ENCODE measurements at places on chromosomes 2 and 18. TPM values are rescaled to one million over a fixed set of nuclear protein-coding genes. Genes with fewer than 3 reads are reported as not detected.

GRCh38 chr2:202261531-202261930 is 4.0 kb upstream of the NOP58 start:
- no peak for DNase-seq

Gene PPP1R1C
- total RNA-seq: not detected

GRCh38 chr2:33632831-33633230 is 33.7 kb upstream of the FAM98A start:
- DNase-seq: no peak

Gene MTCL1
- 0.38 TPM for total RNA-seq

Gene EFR3B
- total RNA-seq: 0.98 TPM

DNA sequence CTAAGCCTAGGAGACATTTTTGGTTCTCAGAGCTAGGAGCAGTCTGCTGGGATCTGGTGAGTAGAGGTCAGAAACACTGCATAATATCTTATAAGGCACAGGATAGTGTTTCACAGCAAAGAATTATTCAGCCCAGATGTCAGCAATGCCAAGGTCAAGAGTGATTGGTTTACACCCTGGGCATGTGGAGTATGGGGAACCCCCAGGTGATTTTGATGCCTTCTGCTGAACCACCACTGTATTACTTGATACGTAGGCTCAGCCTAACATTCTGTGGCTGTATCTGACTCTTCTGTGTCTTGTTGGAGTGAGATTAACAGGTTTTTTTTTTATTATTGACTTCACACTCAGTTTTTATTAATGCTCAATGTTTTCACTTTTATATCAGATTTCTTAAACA is 6.0 kb downstream of the DDX18 start:
- DNase-seq: peak; percentile 65

GRCh38 chr2:26172871-26173775 is at the start of gene GAREM2:
GAREM2 (plus strand) TSS chr2:26173088; CDS start chr2:26173221, 133 bp downstream.
- no peak for DNase-seq

DNA sequence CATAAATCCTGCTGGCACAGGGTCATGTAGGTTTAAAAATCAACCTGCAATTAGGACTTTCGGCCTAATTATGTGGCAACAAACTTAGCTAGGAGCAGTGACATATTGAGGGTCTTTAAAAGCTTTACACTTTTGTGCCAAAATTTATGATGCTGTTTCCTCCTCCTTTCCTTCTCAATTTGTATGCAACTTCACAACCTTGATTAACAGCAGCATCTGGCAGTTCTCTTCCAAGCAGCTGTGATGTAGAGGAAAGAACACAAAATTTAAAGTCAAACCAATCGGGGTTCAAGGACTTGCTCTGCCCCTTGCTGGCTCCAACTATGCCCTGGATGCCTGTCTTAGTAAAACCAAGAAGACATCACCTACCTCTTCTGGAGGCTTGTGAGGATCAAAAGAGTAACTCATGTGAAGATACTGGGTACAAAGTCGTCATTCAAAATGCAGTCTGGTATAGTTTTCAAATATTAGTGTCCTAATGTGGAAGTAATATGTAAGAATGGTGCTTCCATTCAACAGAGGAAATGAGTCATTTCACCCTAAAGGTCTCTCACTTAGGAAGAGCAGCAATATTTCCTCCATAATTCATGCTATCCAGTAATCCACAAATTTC is 94.7 kb downstream of the ANKRD44 start:
- DNase-seq: no peak

DNA sequence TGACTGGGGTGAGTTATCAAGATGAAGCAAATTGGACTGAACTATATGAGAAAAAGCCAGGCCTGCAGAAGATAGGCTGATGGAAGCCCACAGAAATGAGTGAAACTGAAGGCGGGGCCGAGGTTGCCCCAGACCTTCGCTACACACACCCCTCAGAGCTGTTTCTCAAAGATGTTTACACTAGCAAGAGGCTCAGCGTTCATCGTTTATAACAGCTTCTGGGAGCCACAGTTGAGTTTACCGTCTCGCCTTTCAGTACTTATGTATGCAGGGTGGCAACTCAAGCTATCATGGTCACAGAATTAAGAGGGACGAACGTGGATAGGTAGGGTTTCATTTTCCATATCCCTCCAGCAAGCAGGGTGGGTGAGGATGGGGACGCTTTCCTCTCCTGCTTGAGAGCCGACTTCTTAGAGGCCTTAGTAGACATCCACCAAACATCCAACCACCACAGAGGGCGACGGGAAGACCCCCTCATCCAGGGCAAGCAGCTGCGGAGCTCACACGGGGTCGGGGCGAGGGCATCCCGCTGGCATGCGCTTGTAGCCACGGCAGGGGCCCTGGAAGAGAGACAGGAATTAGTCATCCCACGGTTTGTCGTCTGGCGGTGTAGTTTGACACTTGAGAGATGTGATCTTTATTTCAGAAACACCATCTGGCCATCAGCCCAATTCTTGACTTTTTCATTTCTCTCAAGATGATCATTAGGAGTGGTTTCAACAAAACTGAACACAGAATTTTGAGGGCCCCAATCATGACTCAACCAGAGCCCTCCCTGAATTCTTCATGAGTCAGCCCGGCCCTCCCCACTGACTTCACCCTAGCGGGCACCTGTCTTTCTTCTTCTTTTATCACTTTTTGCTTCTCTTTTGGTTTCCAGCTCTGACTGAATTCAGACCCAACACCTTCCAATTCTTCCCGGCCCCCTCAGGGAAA is 109.1 kb upstream of the CTDP1 start:
- peak; percentile 35 for DNase-seq

DNA sequence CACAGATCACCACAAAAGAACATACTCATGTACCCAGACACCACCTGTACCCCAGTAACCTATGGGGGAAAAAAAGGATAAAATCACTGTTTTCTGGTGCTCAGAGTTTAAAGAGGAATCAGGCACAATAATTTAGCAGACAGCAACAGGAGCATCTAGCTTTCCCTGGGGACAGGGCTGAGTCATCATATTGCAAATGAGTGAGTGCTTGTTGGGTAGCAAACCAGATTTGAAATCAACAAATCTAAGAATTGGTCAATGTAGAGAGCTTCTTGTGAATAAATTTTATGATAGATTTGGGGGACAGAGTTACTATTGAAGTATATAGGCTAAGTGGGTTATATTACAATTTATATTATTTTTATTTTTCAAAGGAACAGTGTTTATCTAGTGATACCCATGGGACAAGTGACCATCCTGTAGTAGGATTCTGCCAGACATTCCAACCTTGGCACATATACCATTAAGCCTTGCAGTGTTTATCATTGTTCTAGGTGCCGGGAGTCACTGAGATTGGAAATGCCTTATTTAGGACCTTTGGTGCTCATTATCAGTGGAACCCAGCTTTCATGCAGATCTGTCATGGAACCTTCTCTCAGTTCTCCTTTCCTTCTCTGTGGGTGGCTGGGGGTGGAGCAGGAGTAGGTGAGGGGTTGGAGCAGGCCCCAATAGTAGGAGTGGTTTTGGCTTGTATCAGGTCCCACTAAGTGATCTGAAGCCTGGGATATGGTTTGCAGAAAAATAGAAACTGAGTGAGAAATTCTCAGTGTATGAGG is 117.2 kb downstream of the CERS6 start:
- DNase-seq: no peak

Gene DAW1
- not detected for total RNA-seq

Gene CYTIP
- 1,319 TPM for total RNA-seq

DNA sequence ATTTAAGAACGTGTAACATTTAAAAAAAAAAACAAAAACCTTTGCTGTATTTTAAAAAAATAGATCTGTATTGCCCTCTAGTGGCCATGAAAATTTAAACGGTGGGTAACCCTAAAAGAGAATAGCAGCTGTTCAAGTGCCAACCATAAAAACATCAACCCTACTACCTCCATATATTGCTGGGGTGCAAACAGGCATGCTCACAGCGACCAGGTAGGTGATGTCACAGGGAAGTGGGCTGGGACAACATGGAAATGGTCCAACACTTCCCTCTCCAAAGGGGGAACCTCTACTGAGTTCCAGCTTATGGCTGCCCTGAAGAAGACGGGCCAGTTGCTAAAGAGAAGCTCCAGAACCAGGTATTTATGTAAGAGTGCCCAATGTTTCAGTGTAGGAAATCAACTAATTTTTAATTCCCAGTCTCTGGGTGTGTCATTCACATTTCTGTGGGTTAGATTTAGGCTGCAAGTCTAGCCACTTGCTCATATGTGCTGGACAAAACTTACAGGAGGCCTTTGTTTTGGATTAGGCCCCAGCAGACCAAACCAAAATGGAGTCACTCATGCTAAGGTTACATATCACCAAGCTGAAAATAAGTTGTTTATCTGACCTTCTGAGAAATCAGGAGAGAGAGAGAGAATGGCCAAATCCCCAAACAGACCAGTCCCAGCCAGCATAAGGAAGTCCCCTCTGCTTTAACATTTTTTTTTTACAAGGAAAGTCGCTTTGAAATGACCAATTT is 54.5 kb downstream of the SKA1 start:
- no peak for DNase-seq

Gene GNAL
- total RNA-seq: 1.2 TPM

- DNase-seq: no peak
Observed at GRCh38 chr18:28079883-28080282, 97.0 kb downstream of the CDH2 start.

- DNase-seq: no peak
Observed at GRCh38 chr2:177383935-177384334, 8.6 kb upstream of the AGPS start.

Gene TET3
- 70.3 TPM for total RNA-seq

Gene ARHGAP28
- not detected for total RNA-seq

Gene AKAIN1
- not detected for total RNA-seq

GRCh38 chr2:132936261-132936660 is 266.3 kb upstream of the LYPD1 start:
- no peak for DNase-seq

Data from natural killer cell treated with Interleukin-12 subunit alpha and Interleukin-12 subunit beta and Interleukin-15 and Interleukin-18, amount 100 ng/mL, for 72 hours (primary cell).